ENCODE measurements at places on chromosomes 11 and 22.

GRCh38 chr11:46701078-46701654, 335 bp downstream of the ZNF408 start:
- no peak for DNase-seq

DNA sequence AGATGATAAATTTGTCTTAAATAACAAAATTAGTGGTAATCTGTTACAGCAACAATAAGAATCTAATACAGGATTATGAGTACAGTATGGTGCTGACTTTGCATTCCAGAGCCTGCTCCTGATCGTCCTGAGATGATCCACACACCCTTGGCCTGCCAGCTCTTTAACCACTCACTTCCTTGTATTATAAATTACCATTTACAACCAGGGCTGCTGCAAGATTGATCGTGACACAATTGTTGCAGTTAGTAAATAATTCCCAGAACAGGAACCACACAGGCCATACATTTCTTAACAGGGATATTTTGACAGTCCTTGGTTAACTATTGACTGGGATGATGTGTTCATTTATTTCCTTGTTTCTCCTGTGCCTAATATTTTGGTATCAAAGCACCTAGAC, 3.8 kb upstream of the CBLIF start:
- DNase-seq = no peak

- DNase-seq = no peak
These were observed 81.6 kb downstream of the GALNT18 start for GRCh38 chr11:11540157-11540556.

DNA sequence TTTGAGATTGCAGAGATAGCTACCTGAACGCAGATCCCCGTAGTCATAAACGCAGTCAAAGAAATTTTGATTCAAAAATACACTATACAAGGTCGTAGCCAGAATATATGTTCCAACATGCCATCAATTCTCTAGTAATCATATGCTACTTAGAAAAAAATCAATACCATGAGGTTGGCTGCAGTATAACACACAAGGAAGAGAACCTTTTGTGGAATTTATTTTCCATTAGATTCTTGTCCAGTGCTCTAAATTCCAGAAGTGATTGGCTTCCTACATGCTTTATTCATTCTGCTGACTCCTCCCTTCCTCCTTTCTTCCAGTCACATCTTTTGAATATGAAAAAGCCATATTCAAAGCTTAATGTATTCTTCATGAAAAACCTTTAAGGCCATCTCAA, 189.9 kb downstream of the NTM start:
- DNase-seq = no peak

- no peak for DNase-seq
These were observed 38.3 kb downstream of the MORC2 start for GRCh38 chr22:30930228-30930627.

DNA sequence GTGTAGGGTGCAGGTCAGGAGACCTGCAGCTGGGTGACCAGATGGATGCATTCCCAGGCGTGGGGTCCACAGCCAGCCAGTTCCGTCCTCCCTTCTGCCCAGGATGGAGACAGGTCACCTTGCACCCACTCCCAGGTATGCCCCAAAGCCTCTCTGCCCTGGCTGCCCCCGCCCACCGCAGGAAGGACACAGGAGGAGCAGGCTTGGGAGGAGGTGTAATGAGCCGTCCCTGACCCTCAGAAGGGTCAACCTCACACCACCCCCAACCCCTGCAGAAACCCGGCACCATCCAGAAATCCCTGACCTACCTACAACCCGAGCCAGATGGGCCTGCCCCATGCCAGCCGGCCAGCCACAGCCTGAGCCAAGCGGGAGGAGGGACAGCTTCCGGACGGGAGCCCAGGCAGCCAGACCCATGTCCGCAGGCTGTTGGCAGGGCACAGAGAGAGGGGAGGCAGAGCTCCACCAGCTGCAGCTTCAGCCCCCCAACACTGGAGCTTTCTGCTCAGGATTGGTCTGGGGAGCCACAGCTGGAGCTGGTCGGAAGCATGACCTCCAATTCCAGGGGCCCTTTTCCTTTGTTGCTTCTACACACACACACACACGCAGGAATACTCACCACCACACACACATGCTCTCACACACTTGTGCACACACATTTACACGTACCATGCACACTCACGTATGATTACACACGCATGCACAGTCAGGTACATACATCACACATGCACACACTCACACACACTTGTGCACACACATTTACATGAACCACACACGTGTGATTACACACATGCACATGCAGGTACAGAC, 5.3 kb downstream of the IFITM10 start:
- DNase-seq = no peak

DNA sequence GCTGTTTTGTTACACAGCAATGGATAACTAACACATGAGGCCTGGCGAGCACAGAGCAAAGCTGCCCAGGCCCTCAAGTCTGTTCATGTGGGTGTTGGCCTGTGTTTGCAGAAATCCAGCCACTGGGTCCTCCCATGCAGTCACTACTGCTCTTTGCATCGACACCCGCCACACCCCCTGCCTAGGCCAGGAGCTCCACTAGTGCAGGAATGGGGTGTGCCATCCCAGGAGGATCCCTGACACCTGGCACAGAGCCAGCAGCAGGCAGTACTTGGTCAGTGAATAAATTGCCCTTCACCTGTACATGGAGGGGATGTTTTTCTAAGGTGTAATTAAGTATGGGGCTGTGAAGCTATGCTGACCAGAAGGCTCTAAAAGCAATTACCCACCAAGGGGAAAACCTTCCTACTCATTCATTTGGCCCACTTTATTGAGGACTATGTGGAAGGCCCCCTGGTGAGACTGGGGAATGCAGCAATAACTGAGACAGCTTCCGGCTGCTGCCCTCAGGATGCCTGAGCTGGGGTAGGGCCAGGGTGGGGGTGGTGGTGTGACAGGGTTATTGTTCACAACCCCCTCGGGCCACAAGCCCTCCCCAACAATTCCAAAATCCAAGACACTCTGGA, 160.8 kb downstream of the CRYBB2 start:
- no peak for DNase-seq

- no peak for DNase-seq
These were observed 46.7 kb upstream of the LIPT2 start for GRCh38 chr11:74540270-74540669.

DNA sequence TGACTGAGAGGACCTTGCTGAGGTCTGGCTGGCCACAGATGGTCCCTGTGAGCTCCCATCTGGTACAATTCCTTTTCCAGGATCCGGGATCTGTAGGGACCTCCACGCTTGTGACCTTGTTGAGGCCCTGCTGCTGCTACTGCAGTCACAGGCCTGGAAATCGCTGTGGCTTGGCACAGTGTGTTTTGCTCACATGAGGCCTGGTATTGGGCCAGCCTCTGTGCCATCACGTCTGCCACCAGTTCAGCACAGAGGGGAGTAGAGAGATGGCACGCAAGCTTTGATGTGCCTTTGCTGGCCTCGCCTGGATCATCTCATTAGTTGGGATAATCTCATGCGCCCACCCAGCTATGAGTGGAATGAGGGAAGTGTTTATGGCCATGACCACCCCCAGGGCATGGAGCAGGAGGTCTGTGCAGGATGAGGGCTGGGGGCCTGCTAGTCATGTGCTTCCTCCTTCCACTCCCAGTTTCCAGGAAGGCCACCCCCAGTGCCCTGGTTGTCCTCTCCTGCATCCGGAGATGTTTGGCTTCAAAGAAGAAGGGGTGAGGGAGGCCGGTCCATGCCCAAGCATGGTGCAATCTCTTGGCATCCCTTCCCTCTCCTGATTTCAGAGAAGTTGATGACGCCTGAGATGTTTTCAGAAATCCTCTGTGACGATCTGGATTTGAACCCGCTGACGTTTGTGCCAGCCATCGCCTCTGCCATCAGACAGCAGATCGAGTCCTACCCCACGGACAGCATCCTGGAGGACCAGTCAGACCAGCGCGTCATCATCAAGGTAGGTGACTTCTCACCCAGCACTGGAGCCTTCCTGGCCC, 22.4 kb downstream of the DERL3 start:
- no peak for DNase-seq

GRCh38 chr22:27588268-27588667, 213.3 kb downstream of the MN1 start:
- DNase-seq = no peak

- DNase-seq = no peak
These were observed 25.9 kb upstream of the SLC5A4 start for GRCh38 chr22:32281072-32281471.

DNA sequence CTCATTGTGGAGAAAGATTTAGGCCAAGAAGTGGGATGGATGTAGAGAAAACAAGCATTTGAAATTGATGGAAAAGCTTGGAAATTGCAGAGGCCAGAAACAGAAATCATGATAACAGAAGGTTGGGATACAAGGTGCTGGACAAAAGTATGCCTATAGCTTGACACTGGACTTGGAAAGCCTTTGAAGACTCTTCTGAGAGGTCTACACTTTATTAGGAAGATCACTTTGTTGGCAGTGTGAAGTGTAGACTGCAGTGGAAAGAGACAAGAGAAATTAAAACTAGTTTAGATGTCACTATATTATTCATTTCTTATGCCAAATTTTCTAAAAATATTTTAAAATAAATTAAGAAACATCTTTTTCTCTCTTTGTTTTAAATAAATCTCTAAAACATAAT, 59.1 kb downstream of the KIF18A start:
- no peak for DNase-seq

DNA sequence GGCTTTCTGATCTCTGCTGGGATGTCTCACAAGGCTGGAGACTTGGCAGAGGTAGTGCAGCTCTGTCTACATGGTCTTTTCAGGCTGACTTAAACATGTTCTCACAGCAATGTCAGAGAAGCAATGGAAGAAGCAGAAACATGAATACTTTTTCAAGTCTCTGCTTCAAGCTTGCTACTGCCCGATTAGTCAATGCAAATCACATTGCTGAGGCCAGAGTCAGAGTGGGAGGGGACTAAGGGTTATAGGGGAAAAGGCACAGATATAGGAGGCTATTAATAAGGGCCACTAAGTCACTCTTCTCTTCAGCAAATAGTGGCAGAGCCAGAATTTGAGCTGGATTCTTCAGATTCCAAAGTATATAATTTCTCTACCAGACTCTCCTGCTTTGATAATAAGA, 390.5 kb downstream of the TMEM135 start:
- DNase-seq = no peak

GRCh38 chr11:56968524-56968923, 20.2 kb upstream of the OR5AK2 start:
- no peak for DNase-seq

- no peak for DNase-seq
These were observed 42.1 kb downstream of the LRRC32 start for GRCh38 chr11:76628408-76628947.

DNA sequence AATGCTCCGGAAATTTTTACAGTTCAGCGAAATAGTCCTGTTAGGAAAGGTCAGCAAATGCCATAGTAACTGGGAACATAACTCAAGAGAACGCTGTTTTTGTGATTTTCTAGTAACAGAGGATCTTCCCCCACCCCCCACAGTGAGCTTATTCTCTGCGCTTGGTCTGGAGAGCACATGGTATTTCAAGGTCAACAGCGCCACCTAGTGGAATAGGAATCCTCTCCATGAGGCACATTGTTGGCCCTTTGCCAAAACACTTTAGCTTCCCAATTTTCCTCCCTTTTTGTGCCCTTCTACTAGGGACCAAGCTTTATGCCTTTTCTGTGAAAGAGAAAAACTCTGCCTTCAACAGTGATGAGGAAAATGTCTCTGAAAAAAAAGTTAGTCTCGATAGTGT, 13.2 kb upstream of the OR4C12 start:
- peak; percentile 77 for DNase-seq

DNA sequence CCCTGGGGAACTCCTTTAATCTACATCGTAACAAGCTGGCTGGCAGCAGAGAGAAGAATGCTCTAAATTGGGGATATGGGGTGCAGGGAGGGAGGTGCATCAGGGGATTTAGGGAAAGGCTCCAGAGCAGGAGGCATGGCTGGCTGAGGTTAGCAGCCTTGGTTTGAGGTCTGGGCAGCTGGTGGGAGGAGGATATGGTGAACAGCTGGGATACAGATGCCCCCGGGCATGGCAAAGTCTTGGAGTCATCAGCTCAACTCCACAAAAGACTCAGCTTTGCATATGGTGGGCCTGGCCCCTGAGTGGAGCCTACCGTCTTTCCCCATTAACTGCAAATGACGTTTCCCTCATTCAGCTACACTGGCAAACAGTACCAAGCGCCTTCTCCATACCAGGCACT, 5.4 kb downstream of the FAM83F start:
- no peak for DNase-seq

GRCh38 chr11:44998051-44998450, 47.4 kb upstream of the TP53I11 start:
- no peak for DNase-seq

GRCh38 chr11:27209562-27210005, 153.4 kb downstream of the CCDC34 start:
- peak; percentile 63 for DNase-seq

DNA sequence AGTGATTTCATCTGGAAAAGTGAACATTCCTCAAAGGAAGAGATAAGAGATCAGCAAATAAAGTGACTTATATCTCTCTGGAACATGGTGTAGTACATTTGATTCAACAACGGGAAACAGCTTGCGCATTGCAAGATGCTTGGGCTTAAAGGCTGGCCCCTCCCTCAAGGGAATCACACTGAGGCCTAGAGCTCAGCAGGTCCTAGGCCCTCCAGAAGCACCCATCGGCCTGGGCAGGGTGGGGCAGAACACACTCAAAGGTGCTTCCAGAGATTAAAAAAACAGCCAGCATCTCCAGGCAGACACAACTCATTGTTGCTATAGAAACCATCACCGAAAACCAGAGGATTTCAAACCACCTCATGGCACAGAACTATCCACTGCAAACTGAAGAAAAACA, 69.0 kb upstream of the ARFGAP3 start:
- DNase-seq = no peak

GRCh38 chr11:40445391-40445790, 1014.1 kb downstream of the LRRC4C start:
- DNase-seq = no peak

GRCh38 chr11:38089726-38090125, 1491.7 kb upstream of the RAG2 start:
- no peak for DNase-seq

GRCh38 chr22:24752088-24752623, 22.4 kb downstream of the PIWIL3 start:
- no peak for DNase-seq

DNA sequence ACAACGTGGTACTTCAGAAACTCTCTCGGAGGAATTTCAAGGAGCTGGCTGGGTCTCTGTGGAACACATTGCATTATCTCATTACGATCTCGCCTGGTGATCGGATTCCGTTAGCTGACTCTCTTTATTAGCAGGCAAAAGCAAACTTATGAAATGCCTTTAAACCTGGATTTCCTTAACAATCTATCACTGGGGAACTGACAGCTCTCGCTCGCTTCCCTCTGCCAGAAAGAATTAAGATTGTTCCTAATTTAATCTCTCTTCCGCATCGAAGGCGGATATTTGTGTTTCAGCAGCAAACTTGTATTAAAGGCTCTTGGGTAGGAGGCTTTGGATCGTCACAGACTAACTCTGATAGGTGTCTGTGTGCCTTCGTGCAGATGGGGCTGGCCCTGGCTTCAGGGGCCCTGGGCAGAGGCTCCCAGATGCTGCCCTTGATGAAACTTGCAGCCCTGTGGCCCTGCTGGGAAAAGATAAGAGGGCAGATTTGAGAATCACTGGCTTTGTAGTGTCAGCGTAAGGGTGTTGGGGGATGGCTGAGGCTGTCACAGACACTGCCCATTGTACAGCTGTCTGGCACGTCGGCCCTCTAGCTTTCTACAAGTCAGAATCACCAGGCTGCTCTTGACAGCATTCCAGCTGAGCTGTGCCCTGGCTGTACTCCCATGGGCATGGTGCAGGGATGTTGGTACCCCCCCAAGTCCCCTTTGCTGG, 162.2 kb upstream of the NECTIN1 start:
- no peak for DNase-seq

Measured in NCI-H1105 treated with DMSO at 0.1 percent for 48 hours (cell line).